ENCODE measurements at places on chromosomes 4 and X.

DNA sequence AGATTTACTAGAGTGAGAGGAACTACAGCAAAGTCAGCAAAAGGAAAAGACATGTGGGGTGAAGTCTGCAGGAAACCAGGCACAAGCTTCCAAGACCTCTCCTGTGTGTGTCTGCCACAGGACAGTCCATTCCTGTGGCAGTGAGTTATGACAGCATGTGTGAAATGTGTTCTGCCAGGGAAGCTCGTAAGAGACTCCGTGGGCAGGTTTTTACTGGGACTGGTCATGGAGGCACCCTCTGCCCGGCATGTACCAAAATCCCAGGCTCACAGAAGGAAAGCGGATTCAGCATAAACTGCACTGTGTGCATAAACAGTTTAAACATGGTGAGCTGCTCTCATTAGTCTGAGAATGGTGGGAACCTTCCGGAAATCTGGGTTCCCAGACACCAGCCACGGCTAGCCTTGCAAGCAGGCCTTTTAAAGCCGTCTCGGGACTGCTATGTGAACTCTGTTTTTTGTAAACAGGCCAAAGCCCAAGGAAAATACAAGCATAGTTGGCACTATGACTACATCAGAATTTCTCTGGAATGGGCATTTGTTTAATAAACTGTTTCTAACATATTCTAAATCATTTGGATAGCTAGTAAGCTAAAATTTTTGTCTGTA, 288.5 kb downstream of the TENM3 start:
- DNase-seq, result no peak

- DNase-seq, result no peak
These were observed 52.7 kb upstream of the TET2 start for GRCh38 chr4:105093975-105094374.

DNA sequence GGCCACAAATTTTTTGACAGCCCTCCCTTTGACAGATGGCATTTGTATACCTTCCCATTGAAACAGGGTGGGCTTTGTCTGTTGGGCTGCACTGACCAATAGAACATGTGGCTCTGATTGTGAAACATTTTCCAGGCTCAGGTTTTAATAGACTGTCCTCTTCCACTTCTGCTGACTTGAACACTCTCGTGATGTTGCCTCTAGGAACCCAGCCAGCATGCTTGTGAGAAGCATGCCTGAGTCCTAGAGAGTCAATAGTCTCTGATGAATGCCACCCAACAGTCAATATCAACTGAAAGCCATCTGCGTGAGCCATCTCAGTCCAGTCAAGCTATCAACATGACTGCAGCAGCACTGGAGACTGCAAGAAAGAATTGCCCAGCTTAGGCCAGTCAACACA, 290.0 kb downstream of the SLC7A11 start:
- DNase-seq, result no peak

- DNase-seq, result no peak
These were observed 11.6 kb downstream of the CXCR3 start for GRCh38 chrX:71606536-71607216.

GRCh38 chrX:38985375-38985774, 184.1 kb downstream of the MID1IP1 start:
- no peak for DNase-seq

GRCh38 chrX:68714856-68715255, 67.4 kb downstream of the STARD8 start:
- no peak for DNase-seq

DNA sequence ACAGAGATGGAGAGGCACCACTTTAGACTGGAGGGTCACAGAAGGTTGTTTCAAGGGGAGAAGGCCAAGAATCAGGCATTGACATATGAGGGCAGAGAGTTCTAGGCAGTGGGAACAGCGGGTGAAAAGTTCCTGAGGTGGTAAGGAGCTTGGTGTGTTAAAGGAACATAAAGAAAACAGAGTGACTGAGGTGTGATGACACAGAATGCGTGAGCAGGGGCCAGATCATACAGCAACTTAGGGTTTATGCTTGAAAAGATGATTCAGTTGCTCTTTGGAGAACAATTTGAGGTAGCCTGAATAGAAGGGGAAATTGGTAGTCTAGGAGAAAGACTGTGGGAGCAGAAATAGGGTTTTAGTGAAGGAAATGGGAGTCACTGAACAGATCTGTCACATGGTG, 179.2 kb downstream of the AMELX start:
- DNase-seq, result no peak
